ENCODE measurements at places on chromosomes 1 and 21.

DNA sequence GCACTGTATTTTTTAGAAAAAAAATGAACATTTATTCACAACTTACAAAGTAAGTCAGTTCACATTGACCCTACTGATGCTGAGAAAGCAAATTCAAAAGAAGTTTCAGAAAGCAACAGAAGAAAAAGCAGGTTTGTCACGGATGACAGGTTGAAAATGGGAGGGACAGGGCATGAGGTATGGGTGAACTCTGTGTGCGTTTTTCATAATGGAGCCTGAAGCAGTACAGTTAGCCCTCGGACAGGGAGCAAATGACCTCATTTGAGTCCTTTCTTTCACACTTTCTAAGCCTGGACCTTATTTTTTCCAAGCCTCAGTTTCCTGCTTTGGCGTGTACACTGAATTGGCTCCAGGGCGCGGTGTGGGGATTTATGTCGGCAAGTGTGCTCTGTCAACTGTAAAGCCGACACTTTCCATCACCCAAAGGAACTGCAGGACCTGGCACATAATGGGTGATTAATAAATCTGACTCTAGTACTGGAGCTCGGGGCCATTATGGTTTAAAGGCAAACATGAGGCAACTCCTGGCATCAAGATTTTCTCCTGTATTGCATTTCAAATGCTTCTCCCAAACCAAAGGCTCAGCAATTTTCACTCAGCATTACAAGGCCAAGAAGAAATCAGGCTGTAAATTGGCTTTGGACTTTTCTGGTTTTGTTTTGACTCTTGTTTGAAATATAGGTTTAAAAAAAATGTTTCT lies 345.5 kb upstream of the DUSP10 start:
- DNase-seq: no peak

GRCh38 chr1:31859044-31859443 lies 43.2 kb upstream of the SPOCD1 start:
- DNase-seq: no peak

- DNase-seq: no peak
Observed at GRCh38 chr1:26213335-26213905, 20.6 kb upstream of the CEP85 start.

GRCh38 chr1:114113411-114114184 lies 40.1 kb downstream of the SYT6 start:
- DNase-seq: no peak

DNA sequence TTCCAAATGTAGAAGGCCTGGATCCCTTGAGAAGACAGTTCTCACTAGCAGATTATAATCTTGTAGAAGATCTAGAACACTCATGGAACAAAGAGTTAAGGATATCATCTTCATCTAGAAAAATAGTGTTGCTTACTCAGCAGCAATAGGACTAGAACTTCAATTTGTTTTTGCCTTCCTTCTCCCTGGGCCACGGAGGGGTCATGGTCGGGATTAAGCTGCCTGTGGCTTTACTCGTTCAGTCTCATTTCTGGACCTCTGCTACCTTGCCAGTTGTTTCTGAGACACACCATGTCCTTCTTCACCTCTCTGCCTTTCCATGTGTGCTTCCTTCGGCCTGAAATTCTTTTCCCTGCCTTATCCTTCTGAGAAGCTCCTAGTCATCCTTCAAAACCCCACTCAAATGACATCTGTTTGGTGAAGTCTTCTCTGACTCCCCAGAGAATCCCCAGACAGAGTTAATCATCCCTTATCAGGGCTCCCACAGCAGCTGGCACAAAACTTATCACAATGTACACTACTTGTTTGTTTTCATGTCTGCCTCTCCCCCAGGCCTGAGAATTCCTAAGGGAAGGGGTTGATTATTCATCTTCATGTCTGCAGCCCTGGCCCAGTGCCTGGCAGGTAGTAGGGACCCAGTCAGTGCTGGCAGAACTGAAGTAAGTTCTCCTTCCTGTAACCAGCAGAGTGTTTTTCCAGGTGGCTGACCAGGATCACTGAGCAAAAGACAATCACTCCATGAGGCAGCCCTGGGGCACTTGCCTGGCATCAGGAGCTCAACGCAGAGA lies 15.5 kb upstream of the SNX27 start:
- DNase-seq: no peak

- no peak for DNase-seq
Observed at GRCh38 chr1:174875306-174875705, 124.4 kb upstream of the CACYBP start.

- DNase-seq: no peak
Observed at GRCh38 chr1:111672331-111672730, 52.7 kb downstream of the RAP1A start.

- DNase-seq: no peak
Observed at GRCh38 chr1:52767596-52768280, 41.5 kb downstream of the ZYG11B start.

GRCh38 chr1:30111431-30111830 lies 612.0 kb downstream of the MATN1 start:
- DNase-seq: no peak

DNA sequence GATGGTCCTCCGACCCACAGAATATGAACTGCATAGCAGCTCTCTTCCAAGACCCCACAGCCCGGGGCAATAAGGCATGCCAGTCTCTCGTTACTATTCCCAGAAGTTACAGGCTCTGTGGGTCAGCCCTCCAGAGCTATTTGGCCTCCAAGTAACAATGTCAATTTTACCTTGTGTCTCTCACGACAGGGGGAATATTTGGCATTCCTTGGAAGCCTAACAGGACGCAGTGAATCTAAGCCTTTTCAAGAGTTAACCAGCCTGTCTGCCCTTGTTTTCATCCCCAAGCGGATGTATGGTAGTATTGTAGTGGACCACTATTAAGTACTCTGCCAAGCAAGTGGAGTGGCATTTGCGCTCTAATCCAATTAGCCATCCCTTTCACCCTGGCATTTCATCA lies 24.4 kb upstream of the GNG4 start:
- DNase-seq: no peak

- no peak for DNase-seq
Observed at GRCh38 chr1:89312572-89312971, 39.9 kb upstream of the GBP5 start.

DNA sequence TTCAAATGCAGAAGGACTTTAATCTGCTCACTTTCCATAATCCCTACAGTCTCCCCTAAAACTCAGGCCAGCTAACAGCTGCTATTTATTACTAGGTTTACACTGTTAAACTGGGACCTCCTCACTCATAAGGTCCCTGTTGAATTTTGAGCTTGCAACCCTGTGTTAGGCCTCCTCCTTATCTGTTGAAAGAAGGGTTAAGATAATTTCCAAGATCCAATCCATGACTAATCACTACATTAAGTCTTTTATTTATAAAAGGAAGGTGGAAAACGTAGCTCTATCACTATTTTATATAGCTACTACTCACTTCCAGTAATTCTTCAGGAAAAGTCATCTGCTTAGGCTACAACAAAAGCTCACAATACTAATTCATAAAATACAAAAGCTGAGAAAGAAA lies 79.5 kb downstream of the EVI5 start:
- DNase-seq: no peak

- no peak for DNase-seq
Observed at GRCh38 chr1:208181364-208181763, 62.8 kb downstream of the PLXNA2 start.

GRCh38 chr1:209675565-209676154 lies 448 bp downstream of the G0S2 start:
- peak; percentile 36 for DNase-seq
